ENCODE measurements at places on chromosomes 1 and 21.

- DNase-seq, result no peak
Observed at GRCh38 chr21:17472182-17472581, 40.7 kb upstream of the CXADR start.

DNA sequence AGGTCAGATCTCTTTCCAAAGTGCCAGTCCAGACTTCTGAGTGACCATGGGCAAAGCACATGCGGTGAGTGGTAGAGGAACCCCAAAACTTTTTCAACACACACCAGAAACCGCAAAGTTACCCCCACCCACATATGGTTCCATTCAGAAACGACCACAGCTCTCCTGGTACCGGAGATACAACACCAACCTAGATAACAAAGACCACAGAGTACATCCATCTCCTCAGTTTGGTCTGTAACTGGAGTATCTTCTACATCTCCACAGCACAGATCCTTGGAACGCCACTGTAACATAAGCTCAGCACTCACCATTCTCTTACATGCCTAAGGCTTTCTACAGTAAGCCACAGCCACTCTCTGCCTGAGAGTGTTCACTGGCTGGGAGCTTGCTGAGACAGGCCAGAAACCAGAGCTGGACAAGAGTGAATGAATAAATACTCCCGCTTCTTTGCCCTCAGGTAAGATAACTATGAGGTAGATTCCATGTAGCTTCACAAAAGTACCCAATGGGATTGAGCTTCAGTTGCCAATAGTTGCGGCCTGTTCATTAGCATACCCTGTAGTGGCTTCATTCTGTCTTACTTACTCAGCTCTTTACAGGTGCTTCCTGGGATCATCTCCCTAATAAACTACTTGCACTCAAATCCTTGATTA lies 81.8 kb downstream of the SMYD3 start:
- DNase-seq, result no peak

DNA sequence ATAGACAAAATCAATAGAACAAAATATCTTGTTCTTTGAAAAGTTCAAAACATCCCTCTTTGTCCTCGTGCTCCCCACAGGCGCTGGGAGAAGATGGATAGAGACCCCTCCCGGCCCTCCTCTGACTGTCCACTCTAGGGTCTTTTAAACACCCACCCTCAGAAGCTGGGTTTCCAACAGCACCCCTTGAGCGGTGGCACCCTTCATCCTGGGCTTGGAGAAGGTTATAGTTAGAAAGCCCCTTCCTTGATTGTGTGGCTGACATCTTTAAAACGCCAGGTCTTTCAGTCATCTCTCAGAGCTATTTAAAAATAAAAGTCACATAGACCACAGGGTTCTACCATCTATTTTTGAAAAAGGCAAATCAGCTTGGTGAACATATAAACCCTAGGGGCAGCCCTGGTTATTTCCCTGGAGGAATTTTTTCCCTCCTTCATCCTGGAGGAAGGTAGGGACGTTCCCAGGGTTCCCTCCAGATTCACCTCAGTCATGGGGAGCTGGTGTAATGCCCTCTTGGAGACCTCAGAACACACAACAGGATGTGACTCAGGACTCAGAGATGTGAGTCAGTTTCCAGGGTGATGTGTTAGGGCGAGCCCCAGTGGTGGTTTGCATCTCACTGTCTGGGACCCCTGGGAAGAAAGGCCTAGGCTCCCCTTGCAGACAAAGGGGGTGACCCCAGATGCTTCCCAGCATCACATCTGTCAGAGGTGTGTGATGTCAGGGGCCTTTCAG lies 138.5 kb downstream of the CLIC6 start:
- no peak for DNase-seq

DNA sequence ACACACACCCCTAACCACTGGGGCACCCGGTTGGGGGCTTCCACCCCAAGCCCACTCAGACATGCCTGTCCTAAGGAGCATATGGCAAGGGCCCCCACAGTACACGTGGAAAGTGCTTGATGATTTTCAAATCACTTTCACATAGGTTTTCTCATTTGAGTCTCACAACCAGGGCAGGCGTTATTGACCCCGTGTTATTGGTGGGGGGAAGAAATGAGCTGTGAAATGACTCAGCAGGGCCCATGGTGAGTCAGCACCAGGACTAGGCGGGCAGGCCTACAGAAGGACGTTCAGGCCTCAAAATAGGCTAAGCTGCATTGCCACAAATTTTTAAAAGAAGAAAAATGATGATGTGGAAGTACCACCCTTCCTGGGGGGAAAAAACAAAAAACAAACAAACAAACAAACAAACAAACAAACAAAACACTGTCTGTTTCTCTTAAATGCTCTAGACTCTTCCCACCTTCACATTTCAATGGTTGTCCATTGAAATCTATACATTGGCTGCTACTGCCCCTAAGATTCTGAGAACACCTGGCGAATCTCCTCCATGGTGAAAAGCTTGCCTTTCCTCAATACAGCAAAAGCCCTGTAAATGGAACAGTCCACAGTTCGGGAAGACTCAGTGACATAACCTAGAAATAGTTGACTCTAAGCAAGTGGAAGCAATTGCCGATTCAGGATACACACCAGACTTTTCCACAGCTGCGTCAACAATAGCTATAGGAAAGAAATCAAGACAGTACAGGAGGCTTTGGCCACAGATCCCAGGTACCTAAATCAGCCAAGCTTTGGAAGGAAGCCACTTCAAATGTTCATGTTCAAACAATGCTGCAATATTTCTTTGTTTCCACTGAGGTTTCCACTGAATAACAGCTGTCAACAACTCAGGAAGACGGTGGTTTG lies 234.7 kb downstream of the TOMM20 start:
- DNase-seq, result peak; percentile 78

DNA sequence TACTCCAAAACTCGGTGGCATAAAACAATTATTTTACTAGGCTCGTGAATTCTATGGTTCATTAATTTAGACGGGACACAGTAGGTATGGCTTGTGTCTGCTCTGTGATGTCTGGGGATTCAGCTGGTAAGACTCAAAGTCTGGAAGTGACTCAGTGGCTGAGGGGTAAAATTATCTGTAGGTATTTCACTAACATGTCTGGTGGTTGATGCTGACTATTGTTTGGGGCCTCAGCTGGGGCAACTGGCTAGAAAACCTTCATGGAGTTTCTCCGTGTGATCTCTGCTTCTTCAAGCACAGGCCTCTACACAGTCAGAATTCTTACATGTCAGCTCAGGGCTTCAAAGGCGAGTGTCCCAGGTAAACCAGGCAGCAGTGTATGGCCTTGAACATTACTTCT lies 41.2 kb upstream of the KLF17 start:
- no peak for DNase-seq

DNA sequence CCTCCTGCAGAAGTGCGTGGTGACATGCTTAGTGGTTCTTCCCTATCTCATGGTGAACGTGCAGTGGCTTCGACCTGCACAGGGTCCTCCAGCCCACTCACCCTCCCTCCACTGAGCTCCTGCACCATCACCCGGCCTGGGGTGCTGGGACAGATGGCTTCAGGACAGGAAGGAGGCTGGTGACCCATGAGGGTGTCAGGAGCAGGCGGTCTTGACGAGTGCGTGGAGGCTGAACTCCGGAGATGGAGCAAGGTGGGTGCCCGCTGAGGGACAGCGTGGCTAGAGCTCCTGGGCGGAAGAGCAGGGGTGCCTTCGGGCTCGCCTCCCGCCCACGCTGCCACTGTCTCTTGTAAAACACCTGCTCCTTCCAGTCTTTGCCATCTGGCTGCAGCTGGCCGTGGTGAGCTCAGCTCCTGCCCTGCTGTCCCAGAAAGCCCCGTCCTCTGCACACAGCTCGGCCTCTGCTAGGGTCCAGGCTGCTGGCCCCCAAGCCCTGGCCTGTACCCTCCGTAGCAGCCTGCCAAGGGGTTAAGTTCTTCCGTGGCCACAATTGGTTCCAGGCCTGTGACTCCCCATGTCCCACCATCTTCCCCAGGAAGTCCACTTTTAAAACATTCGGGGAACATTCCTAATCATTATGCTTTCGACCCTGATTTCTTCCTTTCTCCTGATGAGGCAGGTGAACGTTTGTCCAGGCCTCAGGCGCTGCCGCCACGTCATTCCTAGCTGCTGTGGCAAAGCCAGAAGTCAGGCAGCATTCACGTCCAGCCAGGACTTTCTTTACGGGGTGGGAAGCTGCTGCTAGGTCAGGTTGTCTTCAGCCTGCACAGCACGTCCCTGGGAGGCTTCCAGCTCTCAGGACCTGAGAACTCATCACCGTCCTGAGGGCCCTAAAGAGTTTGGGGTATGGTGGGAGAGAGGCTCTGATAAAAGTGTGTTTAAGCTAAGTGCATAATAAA lies 8.1 kb downstream of the KRTAP10-1 start:
- no peak for DNase-seq

- DNase-seq, result no peak
Observed at GRCh38 chr1:248045209-248045608, 1.4 kb upstream of the OR2L3 start.

DNA sequence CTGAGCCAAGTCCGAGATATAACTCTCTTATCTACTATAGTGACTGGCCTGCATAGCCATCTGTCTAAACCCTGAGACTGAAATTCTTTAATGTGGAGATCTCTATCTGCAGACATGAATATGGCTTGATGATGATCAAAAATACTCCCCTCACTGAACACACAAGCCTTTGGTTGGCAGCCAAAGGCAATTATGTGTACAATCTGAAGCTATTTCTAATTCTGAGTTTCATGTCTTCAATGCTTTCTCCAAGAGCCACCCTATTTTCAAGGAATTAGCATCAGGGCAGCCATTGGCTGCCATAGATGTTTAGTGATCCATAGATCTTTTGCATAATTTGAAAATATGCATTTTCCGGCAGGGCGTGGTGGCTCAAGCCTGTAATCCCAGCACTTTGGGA lies 168.2 kb downstream of the TGFB2 start:
- no peak for DNase-seq

DNA sequence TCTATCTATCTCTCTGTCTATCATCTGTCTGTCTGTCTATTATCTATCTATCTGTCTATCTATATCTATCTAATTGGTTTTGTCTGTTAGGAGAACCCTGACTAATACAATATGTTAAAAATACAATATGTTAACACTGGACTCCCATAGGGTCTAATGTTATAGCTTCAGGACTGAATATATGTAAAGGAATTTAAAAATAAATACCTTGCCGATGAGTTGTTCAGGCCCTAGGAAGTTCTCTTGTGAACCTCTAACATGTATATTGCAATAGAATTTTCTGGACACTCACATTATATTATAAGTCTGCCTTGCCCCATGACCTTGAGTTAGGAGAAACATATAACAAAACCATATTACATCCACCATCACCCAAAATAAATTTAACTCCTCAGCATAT lies 900.6 kb downstream of the NCAM2 start:
- DNase-seq, result no peak

DNA sequence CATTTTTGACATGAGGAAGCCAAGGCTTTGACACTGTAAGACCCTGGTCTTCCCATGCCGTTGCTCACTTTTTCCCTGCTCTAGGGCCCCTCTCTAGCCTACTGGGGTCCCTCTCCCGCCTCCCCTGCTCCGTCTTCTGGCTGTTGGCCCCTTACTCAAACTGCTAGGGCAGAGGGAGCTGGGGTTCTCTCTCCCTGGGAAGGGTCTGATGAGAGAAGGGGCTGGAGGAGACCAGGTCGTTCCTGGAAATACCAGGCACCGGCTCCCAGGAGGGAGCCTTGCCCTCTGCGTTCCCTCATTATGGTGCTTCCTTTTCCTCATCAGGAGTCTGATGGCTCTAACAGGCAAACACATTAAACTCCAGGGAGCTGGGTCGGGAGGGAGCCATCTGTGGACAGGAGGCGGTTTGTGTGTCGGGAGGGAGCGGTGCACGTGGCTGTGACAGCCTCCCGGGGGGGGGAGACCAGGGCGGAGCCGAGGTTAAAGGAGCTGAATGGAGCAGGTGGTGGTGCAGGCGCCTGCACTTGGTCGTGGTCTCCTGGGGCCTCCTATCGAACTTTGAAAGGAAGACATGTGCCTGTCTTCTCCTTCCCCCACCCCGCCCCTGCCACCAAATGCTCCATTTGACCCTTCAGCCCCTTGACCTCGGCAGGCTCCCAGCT lies 35.4 kb upstream of the LHX4 start:
- DNase-seq, result no peak

DNA sequence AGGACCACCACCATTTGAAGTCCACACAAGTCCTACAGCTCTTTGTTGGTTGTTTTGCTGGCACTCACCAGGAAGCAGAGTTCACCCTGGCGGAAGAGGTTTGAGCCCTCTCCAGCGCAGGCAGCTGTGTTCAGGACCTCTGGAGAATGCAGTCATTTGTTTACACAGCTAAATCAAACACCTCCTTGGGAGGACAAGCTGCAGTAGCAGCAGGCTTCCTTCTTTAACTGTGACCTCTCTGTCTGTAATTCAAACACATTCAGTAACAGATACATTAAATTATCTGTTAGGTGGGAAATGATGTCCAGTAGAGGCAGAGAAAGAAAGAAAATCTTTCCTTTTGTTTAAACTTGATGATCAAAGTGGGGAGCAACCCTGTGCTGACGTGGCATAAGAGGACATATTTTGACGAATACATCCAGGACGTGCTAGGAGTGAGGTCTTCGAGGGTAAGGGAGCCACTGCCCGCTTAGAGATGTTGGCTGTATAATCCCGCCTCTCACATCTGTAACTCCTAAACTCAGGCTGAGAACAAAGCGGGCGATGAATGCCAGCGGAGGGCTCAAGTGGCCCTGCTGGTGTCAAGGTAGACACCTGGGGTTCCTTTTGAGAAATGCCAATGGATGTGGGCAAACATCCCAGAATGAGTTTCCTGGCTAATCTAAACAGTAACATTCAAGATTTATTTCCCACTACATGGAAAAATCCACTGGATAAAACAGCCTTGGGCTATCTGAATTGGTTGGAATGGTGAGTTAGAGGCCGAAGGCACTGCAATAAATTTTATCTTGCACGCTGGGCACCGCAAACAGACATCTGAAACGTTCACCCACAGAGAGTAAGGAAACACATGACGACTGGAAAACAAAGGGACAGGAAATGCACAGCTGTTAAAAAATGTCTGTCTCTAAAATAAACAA lies 51.7 kb downstream of the ABCA4 start:
- no peak for DNase-seq

DNA sequence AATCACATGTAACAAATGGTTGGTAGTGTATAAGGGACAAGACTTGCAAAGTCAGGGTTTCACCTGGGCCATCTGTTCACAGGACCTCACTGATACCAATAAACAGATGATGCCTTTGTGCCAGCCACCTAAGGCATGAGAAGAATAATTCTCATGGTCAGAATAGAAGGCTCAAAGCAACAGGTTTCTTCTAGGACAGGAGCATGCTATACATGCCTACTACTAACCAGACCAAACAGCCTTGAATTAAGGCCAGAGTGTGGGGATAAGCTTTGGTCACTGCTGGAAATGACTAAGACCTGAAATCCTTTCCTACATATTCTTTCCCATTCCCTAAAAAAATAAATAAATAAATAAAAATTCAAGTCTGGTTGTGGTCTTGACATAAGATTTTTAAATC lies 17.5 kb downstream of the PSMB2 start:
- DNase-seq, result no peak
